ENCODE measurements at places on chromosomes 12 and 14.

DNA sequence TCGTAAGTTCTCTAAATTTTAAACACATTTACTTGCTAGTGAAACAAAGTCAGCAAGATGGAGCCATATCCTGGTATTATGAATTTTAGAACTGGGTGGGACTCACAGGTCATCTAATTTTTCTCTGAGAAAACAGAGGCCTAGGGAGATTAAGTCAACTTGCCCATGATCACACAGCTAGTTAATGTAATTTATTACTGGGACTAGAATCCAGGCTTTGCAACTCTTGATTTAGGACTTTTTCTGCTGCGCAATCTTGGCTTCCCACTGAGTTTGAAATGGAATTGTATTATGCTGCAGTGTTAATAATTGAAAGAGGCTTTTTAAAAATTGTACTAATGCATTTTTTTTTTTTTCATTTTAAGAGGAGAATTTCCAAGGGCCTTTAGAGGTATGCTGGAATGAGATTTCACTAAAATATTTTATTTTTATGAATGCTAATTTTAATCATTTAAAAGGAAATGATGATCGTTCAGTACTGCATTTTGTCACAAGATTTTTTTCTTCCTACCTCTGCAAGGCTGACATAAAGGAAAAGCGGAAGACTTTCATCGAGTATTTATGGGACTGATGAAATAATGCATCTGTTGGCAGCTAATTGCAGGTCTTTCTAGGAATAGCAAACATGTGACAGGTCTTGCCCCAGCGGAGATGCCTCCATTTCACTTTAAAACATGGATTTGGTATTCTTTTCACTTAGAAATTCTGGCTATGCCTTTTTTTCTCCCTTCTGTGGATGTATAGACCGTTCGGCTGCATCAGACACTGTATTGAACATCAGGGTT, 9.6 kb downstream of the CRADD start:
- DNase-seq: no peak

DNA sequence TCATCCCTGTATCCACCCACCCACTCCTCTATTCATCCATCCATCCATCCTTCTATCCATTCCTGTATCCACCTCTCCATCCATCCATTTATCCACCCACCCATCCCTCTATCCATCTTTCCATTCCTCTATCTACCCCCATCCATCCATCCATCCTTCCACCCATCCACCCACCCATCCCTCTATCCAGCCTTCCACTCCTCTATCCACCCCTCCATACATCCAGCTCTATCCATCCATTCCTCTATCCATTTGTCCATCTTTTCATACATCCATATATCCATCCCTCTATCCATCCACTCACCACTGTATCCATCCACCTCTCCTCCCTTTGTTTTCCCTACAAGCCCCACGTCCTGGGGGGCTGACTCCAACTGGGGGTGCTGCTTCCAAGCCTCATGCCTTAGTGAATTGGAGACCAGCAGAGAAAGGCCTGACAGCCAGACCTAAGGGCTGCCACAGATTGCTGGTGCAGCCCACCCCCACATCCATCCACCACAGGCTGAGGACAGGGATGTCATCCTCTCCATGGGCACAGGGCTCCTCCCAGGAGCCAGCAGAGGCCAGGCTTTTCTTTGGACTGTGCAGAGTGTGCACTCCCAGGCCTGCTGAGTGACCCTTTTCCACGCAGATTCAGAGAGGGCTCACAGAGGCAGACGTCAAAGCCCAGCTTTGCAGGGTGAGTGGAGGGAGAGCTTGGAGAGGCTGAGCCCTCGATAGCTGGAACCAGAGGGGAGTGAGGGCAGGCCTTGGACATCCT, 18.9 kb upstream of the GPR132 start:
- no peak for DNase-seq

DNA sequence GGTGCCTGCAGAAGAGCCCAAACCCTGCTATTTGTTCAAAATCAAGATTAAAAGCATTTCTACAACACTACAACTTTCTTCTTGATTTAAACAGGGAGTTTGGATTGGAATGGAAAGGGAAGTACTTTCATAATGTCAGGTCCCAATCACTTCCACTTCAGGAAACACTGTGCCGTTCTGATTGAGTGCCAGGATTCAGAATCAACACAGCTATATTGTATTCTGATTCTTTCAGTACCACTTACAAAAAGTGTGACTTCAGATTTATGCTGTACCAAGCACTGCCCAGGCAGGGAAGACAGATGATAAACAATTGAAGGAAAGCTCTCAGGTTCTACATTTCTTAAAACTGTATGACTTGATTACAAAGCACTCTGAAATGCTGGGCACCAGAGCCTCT, 3.2 kb downstream of the TDP1 start:
- DNase-seq: no peak

DNA sequence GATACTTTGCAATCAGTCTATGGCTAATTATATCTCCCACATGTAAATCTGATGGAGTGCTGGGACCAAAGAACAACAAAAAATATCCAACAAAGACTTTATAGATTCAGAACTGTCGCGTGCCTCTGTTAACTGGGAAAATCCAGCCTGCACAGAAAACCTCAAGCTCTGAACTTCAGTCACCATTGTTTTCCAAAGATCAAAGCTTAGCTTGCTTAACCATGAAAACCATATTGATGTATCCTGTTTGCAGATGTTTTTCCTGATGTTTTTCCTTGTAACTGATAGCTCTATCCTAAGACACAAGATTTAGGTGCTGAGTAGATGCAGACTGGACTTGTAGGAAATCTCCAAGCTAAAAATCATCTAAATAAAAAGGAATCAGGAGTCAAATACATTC, 163.7 kb downstream of the GXYLT1 start:
- no peak for DNase-seq

DNA sequence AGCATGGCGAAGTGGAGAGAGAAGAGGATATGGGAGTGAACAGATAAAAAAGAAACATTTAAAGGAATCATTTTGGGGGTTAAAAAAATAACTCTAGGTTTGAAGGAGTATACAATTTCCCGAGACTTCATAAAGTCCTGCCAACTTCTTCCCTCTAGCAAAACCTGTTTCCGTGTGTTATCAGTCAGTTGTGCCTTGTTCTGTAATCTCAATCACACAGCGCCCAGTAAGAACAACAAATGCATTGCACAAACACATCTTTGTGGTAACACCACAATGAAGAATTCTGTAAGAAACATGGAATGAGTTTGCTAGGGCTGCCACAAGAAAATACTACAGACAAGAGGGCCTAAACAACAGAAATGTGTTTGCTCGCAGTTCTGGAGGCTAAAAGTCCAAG, 144.7 kb upstream of the FUT8 start:
- DNase-seq: no peak

DNA sequence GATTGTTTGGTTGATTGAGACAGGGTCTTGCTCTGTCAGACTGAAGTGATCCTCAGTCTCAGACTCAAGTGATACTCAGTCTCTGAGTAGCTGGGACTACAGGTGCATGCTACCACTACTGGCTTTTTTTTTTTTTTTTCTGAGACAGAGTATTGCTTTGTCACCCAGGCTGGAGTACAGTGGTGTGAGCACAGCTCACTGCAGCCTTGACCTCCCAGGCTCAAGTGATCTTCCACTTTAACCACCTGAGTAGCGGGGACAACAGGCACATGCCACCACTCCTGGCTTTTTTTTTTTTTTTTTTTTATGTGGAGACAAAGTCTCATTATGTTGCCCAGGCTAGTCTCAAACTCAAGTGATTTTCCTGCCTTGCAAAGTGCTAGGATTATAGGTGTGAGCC, 31.8 kb downstream of the CPSF2 start:
- no peak for DNase-seq

GRCh38 chr14:73211251-73212040, 25.9 kb upstream of the PAPLN start:
- DNase-seq: no peak

DNA sequence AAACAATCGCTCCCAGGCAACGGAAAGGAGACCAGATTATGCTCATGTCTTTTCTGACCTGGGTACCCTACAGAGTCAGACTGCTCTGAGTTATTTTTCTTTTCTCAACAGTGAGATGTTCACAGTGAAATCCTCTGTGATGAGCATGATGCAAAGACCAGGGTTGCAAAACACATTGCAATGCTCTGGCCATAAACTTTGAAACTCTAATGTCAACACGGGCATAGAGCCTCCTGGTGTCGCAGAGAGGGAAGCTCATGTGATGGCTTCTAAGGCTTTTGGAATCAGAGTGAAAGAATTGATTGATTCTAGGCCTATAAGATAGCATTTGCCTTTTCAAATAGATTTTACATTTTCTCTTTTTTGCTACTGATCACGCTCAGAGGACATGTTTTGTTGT, 193.4 kb downstream of the RASSF9 start:
- DNase-seq: no peak

DNA sequence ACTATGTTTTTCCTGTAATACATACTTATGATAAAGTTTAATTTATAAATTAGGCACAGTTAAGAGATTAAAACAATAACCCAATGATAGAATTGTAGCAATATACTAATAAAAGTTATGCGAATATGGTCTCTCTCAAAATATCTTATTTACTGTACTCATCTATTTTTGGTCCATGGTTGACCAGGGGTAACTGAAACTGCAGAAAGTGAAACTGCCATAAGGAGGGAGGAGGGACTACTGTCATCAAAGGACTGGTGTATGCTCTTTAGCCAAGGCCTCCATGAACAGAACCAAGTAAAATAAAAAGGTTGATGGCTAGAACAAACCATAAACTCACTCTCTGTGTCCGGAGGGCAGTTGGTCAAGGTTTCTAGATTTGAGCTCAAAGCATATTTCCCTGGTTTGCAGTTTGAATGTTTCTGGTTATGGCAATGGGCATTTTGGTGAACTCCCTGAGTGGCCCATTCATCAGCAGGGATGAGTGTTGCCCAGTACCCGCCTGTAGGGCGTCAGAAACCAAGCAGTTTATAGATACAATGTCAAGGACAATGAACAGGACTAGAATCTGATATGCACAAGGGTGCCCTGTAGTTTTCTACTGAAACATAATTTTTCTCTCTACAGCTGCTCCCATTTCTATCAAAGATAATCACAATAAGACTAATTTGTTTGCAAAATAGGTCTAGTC, 19.8 kb downstream of the LEMD3 start:
- no peak for DNase-seq

- peak; percentile 64 for DNase-seq
These were observed 132.8 kb downstream of the DIO2 start for GRCh38 chr14:80078501-80078900.

DNA sequence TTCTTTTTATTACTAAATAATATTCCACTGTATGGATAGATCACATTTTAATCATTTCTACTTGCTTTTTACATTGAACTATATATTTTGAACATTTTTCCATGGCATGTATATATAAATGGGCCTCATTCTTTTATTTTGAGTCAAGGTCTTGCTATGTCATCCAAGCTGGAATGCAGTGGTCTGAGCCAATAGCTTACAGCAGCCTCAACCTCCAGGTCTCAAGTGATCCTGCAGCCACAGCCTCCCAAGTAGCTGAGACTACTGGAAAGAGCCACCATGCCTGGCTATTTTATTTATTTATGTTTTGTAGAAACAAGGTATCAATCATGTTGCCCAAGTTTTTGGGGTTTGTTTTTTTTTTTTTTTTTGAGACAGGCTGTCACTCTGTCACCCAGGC, 7.6 kb downstream of the FCF1 start:
- no peak for DNase-seq

- no peak for DNase-seq
These were observed 208.7 kb downstream of the KITLG start for GRCh38 chr12:88371416-88372183.

All from NCI-H2171 (cell line).